Dermis blood vessel endothelial cell (primary cell): ENCODE measurements at places on chromosomes 12 and 14. TPM values are rescaled to one million over a fixed set of nuclear protein-coding genes. Genes with fewer than 3 reads are reported as not detected.

Gene LRRK2
- total RNA-seq: 0.51 and 0.65 TPM in 2 replicates

Gene GUCY2C
- not detected in 2 replicates for total RNA-seq

DNA sequence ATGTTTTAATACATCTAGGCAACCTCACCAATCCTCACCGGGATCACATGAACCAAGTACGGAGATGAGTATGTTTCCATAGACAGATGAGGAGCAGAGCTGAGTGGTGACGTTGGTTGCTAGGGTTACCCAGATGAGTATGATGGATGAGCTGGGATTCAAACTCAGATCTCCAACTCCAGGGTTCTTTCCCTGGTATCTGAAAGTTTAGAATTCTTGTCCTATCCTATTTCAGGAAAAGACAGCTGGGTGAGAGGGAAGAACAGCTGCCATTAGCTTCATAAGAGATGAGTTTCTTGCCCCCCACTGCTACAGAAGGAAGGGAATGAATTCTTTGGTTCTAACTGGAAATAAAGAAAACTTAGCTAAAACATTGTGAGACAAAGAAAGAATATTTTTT is 728.9 kb upstream of the TBX3 start:
- no peak for DNase-seq

- DNase-seq: no peak
Observed at GRCh38 chr12:2376908-2377657, 324.3 kb downstream of the CACNA1C start.

DNA sequence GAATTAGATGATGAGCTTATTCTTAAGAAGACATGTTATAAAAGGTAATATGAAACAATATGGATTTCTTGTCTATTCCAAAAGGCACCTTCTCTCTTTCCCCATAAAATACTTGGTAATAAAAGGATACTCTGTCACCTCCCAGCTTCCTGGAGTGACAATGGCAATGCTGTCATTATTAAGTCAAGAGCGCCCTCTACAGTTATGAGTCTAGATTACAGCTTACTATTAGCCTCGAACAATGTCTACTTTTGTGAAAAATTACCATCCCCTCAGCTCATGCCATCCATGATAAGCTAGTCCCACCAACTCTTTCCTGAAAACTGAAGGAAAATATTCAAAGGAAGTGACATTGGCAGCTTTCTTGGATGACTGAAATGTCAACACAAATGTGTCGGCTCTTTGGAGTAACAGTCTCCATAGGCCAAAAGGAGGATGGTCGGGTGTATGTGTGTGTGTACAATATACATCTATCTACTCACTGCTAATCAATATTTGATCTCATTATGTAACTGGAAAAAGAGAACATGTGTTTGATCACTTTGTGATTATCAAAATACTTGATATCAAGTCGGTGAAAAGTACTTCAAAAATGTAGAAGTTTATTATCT is 48.7 kb upstream of the CDKN3 start:
- DNase-seq: peak; percentile 75

DNA sequence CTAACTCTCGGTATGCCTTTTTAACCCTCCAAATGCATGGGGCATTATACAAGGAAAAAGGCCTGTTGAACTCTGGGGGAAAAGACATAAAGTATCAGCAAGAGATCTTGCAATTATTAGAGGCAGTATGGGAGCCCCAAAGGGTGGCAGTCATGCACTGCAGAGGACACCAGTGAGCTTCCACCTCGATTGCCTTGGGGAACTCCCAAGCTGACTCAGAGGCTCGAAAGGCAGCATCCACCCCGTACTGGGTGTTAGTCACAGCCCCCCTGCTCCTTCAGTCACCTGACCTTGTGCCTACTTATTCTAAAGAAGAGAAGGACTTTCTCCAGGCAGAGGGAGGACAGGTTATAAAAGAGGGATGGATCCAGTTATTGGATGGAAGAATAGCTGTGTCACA is 781.4 kb upstream of the TMEM132C start:
- DNase-seq: no peak

- DNase-seq: no peak
Observed at GRCh38 chr14:73258076-73258475, 20.8 kb downstream of the PAPLN start.
